Fibroblast of skin of right biceps (primary cell): ENCODE measurements at places on chromosomes 2 and 18.

GRCh38 chr2:189799531-189799930, 15.3 kb downstream of the PMS1 start:
- peak; percentile 65 for DNase-seq

GRCh38 chr2:44801841-44802776, 139.4 kb upstream of the SIX3 start:
- no peak for DNase-seq

GRCh38 chr2:12107321-12107720, 360.9 kb downstream of the LPIN1 start:
- no peak for DNase-seq

GRCh38 chr2:212314680-212315079, 223.9 kb downstream of the ERBB4 start:
- DNase-seq: no peak
